Calu3 (cell line): ENCODE measurements at places on chromosomes 12 and 14. TPM values are rescaled to one million over a fixed set of nuclear protein-coding genes. Genes with fewer than 3 reads are reported as not detected.

- DNase-seq = no peak
Observed at GRCh38 chr12:96902076-96902475, 5.0 kb upstream of the NEDD1 start.

Gene TAS2R42
- not detected in 2 replicates for total RNA-seq

DNA sequence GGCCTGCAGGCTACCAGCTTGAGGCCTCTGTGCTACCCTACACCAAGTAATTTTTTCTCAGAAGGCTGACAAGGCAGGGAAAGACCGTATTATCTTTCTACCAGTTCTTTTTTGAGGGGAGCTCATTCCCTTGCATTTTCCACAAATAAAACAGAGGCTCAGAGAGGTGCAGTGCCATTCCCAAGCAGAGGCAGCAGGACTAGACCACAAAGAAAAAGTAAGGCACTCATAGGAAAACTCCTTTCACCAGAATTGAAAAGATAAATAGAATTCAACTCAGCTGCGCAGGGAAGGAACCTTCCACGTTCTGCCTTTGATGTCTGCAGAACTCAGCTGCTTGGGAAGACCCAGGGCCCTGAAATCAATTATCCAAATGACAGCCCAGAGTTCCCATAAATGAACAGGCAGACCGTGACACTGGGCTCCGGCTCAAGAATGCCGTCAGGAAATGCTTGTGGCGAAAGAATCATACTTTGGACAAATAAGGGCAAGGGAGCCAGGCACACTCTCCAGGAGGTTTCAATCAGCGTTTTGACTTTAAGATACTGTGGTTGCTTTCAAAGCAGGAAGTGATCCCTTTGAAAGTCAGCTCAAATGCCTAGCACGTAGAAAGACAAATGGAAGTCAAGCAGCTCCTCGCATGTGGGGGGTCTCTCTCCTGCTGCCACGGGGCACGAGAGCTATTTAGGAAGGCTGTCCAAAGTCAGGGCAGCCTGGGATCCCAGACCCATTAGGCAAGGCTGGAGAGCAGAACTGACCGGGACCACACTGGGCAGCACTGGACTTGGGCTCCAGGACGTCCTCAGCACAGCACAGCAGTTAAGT, 14.0 kb downstream of the KCTD10 start:
- DNase-seq = peak; percentile 75

Gene STYK1
- 8.4 and 10.7 TPM in 2 replicates for total RNA-seq

Gene PYGL
- 39.5 and 41.2 TPM in 2 replicates for total RNA-seq

Gene CLEC6A
- not detected in 2 replicates for total RNA-seq

DNA sequence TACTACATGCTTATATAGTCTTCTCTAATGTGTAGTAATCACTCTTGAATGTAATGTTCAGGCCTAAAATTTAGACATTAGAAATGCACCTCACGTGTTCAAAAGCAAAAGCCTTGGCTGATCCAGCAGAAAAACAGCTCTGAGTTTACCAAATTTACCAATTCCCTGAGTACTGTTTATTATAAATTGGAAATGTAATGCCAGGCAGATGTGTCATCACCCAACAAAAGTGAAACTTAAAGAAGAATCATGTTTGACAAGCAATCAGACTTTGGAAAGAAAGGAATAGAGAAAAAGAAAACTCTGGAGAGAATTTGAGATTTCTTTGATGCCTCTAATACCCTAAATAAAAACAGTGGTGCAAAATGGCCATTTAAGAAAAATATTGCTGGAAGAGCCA, 26.5 kb upstream of the STRAP start:
- no peak for DNase-seq

- no peak for DNase-seq
Observed at GRCh38 chr14:92411941-92412340, 89.0 kb downstream of the SLC24A4 start.

GRCh38 chr12:62116986-62117385, 143.2 kb upstream of the USP15 start:
- DNase-seq = no peak

DNA sequence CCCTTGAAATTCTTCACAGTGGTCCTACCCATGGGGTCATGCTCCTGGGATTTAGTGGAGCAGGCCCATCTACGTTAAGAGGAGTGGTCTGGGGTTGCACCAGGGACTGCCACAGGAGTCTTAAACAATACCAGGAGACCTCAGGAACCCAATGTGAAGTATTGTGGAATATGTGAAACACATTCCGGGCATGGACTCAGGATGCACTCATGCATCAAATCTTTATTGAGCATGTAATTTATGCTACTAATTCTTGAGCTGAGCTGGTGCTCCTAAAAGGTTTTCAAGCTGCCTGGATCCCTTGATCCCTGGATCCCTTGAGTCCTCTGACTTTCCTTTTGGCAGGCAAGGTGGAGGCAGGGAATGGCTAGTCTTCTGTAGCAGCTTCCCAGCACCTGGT, 8.8 kb downstream of the SERPINA10 start:
- no peak for DNase-seq

DNA sequence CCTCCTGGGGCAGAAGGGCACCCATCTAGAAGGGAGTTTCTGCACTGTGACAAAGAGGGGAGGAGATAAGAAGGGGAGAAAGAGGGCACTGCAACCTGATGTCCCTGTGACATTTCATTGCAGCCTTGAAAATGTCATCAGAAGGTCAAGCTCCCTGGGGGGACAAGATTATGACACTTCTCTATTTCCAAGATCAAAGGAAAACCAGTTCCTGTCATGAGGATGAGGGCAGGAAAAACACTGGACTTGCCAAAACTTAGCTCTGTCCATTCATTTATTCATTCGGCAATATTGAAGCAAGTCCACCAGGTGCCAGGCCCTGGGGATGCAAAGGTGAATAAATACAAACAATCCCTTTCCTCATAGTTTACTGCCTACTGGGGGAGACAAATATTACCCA, 138.4 kb upstream of the CDKN3 start:
- no peak for DNase-seq

- DNase-seq = no peak
Observed at GRCh38 chr12:92270521-92270920, 124.9 kb upstream of the BTG1 start.

Gene TBC1D30
- total RNA-seq = 21.4 and 29.4 TPM in 2 replicates

GRCh38 chr12:78977304-78977867, 112.8 kb downstream of the SYT1 start:
- no peak for DNase-seq

Gene MAP3K12
- 4.6 and 5.8 TPM in 2 replicates for total RNA-seq

DNA sequence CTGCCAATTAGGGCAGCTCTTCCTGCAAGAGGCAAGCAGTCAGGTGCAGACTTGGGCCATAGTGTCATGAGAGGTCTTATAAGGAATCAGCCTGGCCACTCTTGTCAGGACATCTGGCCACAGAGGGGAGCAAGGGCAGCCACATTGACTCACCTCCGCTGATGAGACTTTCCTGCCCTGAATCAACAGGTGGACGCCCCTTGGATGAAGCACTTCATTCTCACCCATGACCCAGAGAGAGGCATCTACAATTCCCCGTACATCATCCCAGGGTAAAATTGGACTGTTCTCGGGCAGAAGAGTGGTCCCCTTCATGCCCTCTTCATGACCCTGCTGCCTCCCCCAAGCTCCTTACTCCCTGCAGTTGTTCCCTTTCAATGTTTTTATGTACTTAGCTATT, 16.9 kb downstream of the DAO start:
- DNase-seq = no peak

- no peak for DNase-seq
Observed at GRCh38 chr12:57886542-57886941, 40.0 kb upstream of the CTDSP2 start.

- DNase-seq = no peak
Observed at GRCh38 chr12:95859947-95860850, 1.4 kb downstream of the SNRPF start.

DNA sequence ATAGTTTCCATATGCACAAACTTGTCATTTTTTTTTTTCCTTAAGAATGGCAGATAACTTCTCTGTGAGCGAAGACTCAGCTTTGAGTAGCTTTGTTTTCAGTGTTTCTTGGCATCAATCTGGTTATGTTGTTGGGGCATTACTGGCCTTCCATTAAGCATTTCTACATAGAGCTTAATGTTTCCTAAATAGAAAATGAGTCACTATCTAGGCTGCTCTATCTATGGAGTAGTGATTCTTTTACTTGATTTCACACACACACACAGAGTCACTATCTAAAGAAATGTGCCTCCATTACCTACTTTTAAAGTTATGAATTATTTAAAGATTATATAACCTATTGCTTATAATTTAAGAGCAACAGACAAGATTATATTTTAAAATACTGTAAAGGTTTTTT, 53.9 kb downstream of the TMEM260 start:
- no peak for DNase-seq

GRCh38 chr12:75792687-75793086, 238.9 kb downstream of the PHLDA1 start:
- DNase-seq = no peak

- no peak for DNase-seq
Observed at GRCh38 chr12:120820884-120821510, 83.2 kb downstream of the SPPL3 start.

GRCh38 chr14:22227084-22227483, 361.9 kb downstream of the DAD1 start:
- no peak for DNase-seq

Gene KRT79
- 0.24 TPM in 1 of 2 replicates, not detected in the other for total RNA-seq

Gene PAH
- total RNA-seq = 31.4 and 48.9 TPM in 2 replicates

DNA sequence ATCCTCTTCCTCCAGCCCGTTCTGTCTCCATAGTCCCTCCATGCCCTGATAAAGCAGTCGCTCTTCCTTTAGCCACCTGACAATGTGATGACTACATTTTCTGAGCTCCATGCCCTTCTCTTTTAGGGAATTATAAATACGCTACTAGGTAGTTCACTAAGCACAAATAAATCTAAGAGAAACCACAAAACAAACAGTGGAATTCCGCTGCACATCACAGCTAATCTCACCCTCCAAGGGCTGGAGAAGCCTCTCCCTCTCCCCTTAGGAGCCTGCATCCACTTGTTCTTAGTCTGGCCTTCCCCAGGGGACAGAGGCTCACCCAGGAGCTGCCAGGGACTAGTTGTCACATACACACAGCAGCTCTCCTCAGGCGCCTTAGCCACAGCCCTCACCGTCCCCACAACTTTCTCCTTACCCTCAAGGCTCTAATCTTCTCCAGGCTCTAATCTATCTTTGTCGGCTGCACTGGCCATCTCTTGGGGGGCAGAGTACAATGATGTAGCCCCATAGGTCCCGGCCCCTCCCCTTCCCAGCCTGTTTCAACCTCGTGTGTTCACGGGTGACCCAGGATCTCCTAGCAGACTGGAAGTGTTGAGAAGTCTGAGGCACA, 55.9 kb upstream of the GPR68 start:
- DNase-seq = no peak
